ENCODE measurements at places on chromosomes 1 and 21. TPM values are rescaled to one million over a fixed set of nuclear protein-coding genes. Genes with fewer than 3 reads are reported as not detected.
A peak's percentile ranks its signal among the peaks of the same experiment; 100 is the strongest.

BRDT gene
- not detected for total RNA-seq

GRCh38 chr1:223227031-223227430, 84.0 kb upstream of the TLR5 start:
- DNase-seq, result no peak

EXO1 gene
- total RNA-seq, result 2.3 TPM

SPRR1B gene
- not detected for total RNA-seq

GRCh38 chr1:26996024-26996423, 2.5 kb downstream of the TRNP1 start:
- DNase-seq, result no peak

DNA sequence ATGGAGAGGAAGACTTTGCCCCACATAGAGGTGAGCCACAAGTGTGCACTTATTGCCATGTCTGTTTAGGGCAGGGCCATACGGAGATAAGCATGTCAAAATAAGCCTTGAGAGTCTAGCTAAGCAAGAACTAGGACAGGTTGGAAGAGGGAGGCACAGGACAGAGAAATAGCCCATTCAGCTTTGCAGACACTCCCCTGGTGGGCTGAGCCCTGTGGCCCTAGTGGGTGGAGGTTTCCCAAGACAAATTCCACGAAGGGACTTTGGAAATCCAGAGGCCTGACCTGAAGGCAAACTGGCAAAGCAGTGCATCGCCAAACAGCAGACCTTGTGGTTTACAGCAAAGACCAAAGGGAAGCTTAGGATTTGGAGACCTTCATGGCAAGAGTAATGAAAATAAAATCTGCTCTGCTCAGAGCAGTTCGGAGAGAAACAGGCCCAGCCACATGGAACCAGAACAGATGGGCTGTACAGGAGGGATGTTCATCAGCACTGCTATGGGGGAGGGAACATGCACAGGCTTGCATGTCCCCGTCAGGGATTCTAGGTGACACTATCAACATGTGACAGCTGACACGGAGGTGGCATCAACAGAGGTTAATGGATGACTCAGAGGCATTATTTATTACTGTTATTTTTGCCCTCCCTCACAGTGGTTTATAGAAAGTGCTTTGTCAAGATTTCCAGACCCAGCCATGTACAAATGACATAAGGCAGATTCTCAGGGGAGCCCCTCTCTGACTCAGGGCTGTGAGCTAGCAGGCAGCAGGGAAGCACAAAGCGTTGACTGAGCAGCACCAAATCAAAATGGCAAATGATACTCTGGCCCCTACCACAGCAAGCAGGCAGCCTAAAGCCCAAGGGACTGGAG, 90.1 kb upstream of the IRF2BP2 start:
- peak; percentile 58 for DNase-seq

GRCh38 chr1:225250432-225250831, 177.4 kb downstream of the LBR start:
- DNase-seq, result no peak

- DNase-seq, result no peak
Observed at GRCh38 chr1:27572679-27573426, 31.1 kb downstream of the AHDC1 start.

RCSD1 gene
- 174 TPM for total RNA-seq

Data from CD4-positive, CD25-positive, alpha-beta regulatory T cell (primary cell).